ENCODE measurements at places on chromosomes 2 and 18.

DNA sequence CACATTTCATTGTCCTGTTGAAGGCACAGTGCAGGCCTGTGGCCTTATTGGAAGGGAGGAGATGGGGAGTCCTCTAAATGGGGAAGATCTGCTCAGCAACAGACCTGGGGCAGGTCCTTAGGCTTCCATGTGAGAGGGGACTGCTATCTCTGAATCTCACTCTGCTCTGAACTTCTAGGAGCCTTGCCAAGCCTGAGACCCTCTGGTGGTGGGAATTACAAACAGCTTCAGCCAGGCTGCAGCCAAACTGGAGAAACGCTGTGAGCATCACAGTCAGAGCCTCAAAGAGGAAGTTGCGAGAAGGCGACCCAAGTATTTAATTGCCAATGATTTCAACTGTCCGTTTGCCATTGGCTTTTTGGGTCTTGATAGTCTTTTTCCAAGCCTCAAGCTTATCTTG lies 66.8 kb upstream of the MC2R start:
- no peak for DNase-seq

- no peak for DNase-seq
These were observed 25.0 kb downstream of the FAM171B start for GRCh38 chr2:186718903-186719302.

DNA sequence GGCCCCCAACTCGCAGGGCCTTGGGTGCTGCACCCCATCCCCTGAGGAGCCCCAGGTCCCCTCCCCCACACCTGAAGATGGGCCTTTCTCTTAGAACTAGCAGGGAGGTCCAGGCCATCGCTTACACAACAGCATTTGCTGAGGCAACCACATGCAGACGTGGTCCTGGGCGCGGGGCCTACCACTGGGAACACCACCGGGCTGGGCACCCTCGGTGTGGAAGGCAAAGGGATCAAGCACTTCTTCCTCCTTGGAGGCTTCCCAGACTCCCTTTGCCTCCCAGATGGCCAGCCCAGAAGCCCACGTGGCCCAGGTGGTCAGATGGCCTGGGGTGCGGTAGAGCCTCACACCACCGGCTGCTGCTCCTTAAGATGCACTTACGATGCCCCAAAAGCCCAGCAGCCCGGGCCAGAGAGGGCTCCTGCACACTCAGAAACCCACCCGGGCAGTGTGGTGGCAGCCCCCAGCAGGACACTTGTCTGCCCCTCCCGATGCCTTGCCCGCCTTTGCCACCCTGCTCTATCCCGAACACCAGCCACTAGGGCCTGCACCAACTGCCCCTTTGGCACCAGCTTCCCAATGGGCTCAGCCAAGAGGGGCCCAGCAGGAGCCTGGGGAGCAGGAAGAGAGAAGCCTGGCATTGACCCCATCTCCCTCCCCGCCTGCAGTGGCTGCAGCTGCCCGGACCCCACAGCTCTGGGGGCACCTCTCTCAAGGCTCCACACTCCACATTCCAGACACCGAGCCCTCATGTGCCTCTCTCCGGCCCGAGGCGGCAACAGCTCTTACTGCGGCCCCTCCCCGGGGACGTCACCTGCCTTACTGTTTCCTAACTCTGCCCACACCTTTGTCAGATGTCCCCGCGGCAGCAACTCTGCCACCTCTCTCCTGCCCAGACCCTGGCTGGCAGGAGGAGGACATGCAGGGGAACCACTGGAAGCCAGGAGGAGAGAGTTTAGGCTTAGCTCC lies 13.9 kb upstream of the MLPH start:
- DNase-seq, result no peak

- no peak for DNase-seq
These were observed 63.2 kb upstream of the NPAS2 start for GRCh38 chr2:100756704-100757103.

GRCh38 chr2:222434204-222434603 lies 9.9 kb downstream of the SGPP2 start:
- DNase-seq, result no peak
